ENCODE measurements at places on chromosomes 2 and 18.

DNA sequence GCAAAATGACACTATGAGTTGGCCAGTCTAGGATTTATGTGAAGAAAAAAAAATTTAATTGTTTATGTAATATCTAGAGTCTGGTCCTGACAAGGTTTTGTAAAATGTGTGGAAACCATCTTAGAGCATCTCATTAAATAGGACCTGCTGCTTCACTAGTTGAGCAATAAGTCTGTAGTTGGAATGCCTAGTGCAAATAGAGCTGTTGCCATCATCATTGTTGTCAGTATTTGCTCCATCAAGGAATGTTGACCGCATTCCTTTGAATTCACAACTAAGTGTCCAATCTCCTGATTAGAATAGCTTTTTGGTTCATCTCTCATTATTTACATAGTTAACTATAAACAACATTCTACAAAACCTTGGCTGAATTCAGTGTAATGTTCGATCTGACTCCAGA, 32.2 kb upstream of the RPE start:
- no peak for DNase-seq

DNA sequence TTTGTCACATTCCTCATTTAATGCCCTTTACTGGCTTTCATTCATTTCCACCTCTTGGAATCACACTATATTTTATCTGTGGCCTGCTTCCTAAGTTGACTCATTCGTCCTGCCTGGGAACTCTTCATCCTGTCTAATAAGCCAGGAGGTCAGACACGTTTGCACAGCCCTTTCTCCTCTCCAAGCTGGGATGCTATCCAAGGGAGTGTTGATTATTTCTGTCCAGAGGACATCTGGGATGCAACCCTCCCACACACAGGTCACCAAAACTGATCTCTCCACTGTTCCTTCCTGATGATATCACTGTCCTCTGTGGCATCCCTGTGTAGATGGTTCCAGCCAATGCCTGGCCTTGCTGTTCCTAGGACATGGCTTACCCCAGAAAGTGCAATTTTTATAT, 79.8 kb upstream of the NOSTRIN start:
- DNase-seq, result peak; percentile 35

DNA sequence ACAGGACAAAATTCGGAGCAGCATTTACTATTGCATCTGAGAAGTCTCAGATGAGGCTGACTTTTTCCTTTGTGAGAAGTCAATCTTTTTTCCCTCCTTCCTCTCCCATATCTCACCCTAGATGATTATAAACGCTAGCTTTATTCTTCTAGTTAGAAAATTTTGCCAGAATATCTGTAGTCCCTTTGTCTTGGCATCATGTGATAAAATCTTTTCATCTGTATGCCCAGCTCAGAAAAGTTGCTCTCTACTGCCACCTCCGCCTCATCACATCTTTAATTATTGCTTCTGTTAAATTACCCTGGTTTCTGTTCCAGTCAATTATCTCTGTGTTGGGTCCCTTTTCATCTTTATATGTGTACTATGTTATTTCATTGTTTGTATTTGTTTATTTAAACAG, 210.8 kb upstream of the SLC35G4 start:
- no peak for DNase-seq

GRCh38 chr2:102269200-102269524, 42.2 kb upstream of the IL1RL1 start:
- DNase-seq, result no peak

DNA sequence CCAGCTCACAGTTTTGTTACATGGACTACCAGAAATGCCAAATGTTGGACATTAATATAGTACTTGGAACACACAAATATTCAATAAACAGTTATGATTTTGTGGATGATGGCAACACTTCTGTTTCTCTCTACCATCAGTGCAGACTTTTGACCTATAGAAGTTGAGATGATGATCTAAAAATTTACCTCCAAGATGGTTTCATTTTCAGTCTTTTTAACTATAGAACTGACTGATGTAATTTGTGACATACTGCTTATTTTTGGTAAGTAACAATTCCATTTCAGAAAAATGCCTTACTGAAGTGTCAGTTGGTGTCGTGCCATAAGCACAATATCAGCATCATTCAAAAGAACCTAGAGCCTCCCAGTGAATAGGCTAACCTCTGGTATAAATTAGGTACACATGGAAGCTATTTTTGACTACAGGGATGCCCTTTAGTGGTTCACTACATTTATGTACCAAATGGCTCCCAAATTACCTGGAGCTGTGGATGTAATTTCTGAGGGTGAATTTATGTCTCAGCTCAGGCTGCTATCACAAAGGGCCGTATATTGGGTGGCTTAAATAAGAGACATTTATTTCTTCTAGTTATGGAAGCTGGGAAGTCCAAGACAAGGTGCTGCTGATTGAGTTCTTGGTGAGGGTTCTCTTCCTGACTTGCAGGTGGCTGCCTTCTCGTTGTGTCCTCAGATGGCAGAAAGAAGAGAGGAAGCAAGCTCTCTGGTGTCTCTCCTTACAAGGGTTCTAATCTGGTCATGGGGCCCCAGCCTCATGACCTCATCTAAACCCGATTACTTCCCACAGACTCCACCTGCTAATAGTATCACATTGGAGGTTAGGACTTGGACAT, 66.5 kb downstream of the ALPK2 start:
- DNase-seq, result no peak

DNA sequence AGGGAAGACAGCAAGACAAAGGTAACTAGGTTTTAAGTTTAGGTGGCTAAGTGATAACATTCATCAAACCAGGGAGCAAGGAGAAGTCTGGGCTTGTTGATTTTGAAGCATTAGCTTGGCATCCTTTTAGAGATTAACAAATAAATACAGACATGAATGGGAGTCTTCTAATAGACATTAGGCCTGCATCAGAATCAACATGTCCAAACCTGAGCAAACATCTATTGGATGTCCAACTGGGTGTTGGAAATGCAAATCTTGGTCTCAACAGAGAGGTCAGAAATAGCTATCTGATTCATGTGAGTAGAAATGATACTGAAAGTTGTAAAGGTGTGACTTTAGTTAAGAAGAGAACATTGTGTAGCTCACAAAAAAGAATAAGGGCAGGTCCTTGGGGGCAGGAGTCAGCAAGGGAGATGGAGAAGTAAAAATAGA, 85.5 kb upstream of the RND3 start:
- no peak for DNase-seq

- DNase-seq, result no peak
Measured at GRCh38 chr2:104820126-104820525, 33.8 kb upstream of the POU3F3 start.

GRCh38 chr2:227164763-227165291, 403 bp downstream of the COL4A3 start:
- peak; percentile 12 for DNase-seq

Measured in AG20443 (cell line).